ENCODE measurements at places on chromosomes 11 and 22.

DNA sequence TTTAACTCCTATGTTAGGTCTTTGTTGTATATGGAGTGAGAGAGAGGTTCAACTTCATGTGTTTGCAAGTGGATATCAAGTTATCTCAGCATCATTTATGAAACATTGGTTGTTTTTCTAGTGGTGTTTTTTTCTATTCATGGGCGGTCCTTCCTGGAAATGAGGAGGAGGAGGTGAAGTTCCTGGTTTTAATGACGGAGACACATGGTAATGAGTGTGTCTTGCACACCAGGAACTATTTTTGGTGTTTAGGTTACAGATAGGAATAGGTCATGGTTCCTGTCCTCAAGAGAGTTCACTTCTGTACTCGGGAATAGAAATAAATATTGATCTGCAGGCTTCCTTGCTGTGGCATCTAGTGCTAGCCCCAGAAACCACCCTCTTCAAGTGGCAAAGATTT is 74.9 kb downstream of the JAM3 start:
- DNase-seq = no peak

DNA sequence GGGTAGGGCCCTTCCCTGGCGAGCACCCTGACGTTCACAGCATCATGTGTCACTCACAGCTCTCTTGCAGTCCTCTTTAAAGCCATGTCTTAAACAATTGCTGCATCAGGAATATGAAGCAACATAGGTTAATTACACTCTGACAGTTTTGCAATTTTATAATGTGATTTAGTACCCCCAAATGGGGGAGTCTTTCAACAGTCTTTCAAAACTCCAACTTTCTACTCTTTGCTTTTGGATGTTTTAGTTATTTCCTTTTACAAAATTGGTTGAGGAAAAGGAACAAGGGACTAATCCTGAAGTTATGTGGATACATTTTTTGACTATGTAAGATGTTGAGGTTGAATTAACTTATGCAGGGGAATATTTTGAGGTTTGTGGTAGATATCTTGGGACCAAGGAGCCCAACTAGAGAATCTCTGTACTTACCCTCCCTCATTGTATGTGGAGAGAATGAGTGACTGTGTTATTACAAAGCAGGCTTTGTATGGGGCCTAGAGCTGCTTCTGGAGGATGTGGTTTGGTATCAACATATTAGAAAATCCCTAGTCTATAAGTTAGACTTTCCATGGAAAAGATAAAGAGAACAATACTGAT is at the start of gene MMP8:
MMP8 (minus strand) TSS at position 51 of the 597 bp plus-strand sequence. CDS start 99 bp downstream, outside the sequence.
- no peak for DNase-seq

DNA sequence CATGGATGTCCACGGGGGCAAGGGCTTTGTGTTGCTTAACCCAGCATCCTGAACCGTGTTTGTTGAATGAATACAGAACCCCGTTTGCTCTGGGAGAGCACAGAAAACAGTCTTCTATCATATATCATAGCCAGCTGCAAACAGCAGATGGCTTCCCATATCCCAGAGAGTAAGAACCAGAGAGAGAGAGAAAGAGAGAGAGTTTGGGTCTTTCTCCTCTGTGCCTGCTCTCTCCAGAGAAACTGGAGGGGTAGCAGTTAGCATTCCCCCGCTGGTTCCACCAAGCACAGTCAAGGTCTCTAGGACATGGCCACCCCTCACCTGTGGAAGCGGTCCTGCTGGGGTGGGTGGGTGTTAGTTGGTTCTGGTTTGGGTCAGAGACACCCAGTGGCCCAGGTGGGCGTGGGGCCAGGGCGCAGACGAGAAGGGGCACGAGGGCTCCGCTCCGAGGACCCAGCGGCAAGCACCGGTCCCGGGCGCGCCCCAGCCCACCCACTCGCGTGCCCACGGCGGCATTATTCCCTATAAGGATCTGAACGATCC is 440 bp upstream of the TIMP3 start:
- no peak for DNase-seq

GRCh38 chr11:16242806-16243205 is 113.5 kb downstream of the SOX6 start:
- DNase-seq = no peak
